ENCODE measurements at places on chromosomes 11 and 22. TPM values are rescaled to one million over a fixed set of nuclear protein-coding genes. Genes with fewer than 3 reads are reported as not detected.

POTEH gene
- total RNA-seq = not detected

SLC15A3 gene
- 5.0 TPM for total RNA-seq

RFPL1 gene
- 0.63 TPM for total RNA-seq

PDE2A gene
- total RNA-seq = 1.4 TPM

CARD10 gene
- total RNA-seq = 12.2 TPM

SYT9 gene
- 3.7 TPM for total RNA-seq

DRD2 gene
- 5.5 TPM for total RNA-seq

ZNF280B gene
- 6.9 TPM for total RNA-seq

TMPRSS4 gene
- 0.66 TPM for total RNA-seq

SLC17A6 gene
- not detected for total RNA-seq

DNA sequence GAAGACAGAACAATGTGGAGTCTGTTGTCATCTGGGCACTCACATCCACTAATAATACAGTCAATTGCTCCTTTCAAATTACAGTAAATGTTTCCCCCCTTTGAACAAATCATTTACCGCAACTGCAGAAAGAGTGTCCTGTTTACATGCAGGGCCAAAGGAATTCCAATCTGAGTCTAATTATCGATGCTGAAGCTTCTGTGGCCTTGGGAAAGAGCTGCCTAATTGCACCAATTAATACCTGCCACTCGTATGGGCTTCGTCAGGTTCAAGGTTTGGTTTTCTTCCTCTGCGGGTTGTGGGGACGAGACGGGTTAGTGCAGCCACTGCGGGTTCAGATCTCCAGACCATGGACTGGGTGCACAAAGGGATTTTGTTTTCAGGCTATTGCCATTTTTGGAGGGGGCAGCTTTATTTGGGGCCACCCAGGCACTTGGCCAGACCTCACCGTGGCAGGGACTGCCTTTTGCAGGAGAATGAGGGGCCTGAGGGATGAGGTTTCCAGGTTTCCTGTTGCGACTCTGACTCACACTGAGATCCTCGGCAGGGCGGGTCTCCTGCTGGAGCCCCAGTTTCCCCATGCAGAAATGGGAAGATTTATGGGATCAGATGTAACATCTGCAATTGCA is 147.6 kb downstream of the MIAT start:
- no peak overlapping the region for H3K27ac ChIP-seq
- H3K4me3 ChIP-seq = no peak overlapping the region
- no peaks in the 10 kb centered on the region for H3K36me3 ChIP-seq
- peaks cover 16% of the 10 kb centered on the region for H3K4me1 ChIP-seq
- DNase-seq = no peak

- no peaks in the 10 kb centered on the region for H3K4me1 ChIP-seq
- no peaks in the 10 kb centered on the region for H3K36me3 ChIP-seq
- DNase-seq = no peak
Measured at GRCh38 chr11:127448101-127448500, 447.5 kb upstream of the KIRREL3 start.

- peaks cover 16% of the 10 kb centered on the region for H3K4me1 ChIP-seq
- H3K36me3 ChIP-seq = peaks cover 37% of the 10 kb centered on the region
- no peak for DNase-seq
- no peaks in the 10 kb centered on the region for H3K27me3 ChIP-seq
Measured at GRCh38 chr11:111725621-111726020, 40.6 kb downstream of the PPP2R1B start.

DNA sequence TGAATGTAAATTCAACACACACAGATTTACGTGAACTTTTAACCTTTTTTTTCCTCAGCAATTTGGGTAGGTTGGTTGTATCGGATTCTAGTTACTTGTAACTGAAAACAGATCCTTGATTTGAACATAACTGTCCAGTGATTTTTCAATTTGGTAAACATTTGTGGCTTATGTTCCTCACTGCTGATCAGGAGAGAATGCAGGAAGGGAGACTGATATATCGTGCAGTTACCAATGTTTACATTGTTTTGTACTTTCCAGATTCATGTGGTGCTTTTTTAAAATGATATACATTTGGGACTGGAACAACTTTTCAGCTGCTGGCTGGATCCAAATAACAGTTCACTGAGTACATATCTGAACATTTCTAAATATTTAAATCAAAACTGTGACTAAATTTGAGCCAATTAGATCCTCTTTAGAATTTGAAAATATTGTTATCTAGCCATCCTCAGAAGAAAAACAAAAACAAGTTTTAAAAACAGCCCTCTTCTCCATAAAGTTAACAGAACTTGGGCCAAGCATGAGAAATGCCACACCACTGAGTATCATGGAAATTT is 84.3 kb upstream of the MTMR2 start:
- H3K36me3 ChIP-seq = peaks cover 5% of the 10 kb centered on the region
- H3K27ac ChIP-seq = peak overlapping the region; percentile 35
- no peak overlapping the region for H3K4me3 ChIP-seq

DNA sequence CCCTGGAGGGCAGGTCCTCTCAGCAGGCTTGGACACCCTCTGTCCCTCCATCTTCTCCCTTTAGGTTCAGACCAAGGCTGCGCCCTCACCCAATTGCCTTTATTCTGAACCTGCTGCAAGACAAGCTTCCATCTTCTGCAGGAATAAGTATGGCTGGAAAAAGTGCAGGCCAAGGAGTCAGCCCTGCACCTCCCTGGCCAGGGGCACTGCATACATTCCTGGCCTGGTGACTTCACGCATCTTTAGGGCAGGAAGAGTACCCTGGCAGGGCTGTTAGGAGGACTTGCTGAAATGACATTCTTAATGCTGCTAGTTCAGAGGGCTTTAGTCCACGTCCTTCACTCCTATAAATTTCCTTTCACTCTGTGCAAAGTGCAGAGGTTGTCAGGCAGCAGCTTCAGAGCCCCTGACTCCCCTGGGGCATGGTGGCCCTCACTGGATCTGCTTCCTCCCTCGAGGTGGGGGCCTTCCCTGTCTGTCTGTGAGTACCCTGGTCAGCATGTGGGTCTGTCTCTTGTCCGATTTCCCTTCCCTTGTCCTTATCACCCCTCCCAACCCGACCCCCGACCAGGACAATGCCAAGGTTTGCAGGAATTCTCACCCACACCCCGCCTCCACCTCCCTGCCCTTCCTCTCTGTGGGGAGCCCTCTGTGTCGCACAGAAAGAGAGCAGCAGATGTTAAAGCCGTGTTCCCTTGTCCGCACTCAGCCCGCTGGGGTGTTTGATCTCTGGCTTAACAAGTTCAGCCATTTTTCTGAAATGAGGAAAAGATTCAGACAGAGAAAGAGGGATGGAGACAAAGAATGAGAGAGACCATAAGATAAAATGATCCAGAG is 124.5 kb upstream of the SYT13 start:
- H3K27ac ChIP-seq = peak overlapping the region; percentile 23
- peaks cover 28% of the 10 kb centered on the region for H3K4me1 ChIP-seq
- peaks cover 13% of the 10 kb centered on the region for H3K27me3 ChIP-seq
- no peak for DNase-seq
- no peak overlapping the region for H3K4me3 ChIP-seq

GRCh38 chr11:121274332-121274991 is 18.1 kb upstream of the SC5D start:
- H3K4me1 ChIP-seq = peaks cover 13% of the 10 kb centered on the region
- no peaks in the 10 kb centered on the region for H3K36me3 ChIP-seq
- H3K4me3 ChIP-seq = no peak overlapping the region
- no peak for DNase-seq
- no peak overlapping the region for H3K27ac ChIP-seq

DNA sequence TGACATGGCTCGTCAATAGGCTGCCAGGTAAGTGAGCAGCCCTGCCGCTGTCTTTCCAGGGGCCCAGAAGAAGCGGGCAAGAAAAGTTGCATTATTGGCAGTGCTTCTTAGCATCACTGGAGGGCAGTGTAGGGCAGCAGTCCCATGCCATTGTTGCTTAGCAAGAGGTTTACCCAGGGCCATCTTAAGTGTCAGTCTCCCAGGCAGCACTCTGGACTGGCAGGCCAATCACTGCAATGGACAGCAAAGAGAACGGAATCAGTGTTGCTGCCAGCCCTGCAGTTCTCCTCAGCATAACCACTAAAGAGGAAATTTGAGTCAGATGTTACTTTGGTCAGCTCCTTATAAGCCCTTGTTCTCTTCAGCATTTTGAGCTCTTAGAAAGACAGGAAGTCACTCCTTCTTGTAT is 13.4 kb upstream of the GRK2 start:
- DNase-seq = no peak
- H3K27ac ChIP-seq = peak overlapping the region; percentile 84
- H3K27me3 ChIP-seq = no peaks in the 10 kb centered on the region

GRCh38 chr11:100726680-100727079 is 39.6 kb downstream of the ARHGAP42 start:
- no peak overlapping the region for H3K4me3 ChIP-seq

- H3K36me3 ChIP-seq = no peaks in the 10 kb centered on the region
- peaks cover 58% of the 10 kb centered on the region for H3K4me1 ChIP-seq
- peak; percentile 44 for DNase-seq
- peak overlapping the region; percentile 83 for H3K27ac ChIP-seq
Measured at GRCh38 chr11:19714387-19715363, 2.0 kb downstream of the NAV2 start.

- peaks cover 11% of the 10 kb centered on the region for H3K4me1 ChIP-seq
- no peaks in the 10 kb centered on the region for H3K27me3 ChIP-seq
- no peaks in the 10 kb centered on the region for H3K36me3 ChIP-seq
Measured at GRCh38 chr22:23113847-23114720, 27.7 kb downstream of the RSPH14 start.

DNA sequence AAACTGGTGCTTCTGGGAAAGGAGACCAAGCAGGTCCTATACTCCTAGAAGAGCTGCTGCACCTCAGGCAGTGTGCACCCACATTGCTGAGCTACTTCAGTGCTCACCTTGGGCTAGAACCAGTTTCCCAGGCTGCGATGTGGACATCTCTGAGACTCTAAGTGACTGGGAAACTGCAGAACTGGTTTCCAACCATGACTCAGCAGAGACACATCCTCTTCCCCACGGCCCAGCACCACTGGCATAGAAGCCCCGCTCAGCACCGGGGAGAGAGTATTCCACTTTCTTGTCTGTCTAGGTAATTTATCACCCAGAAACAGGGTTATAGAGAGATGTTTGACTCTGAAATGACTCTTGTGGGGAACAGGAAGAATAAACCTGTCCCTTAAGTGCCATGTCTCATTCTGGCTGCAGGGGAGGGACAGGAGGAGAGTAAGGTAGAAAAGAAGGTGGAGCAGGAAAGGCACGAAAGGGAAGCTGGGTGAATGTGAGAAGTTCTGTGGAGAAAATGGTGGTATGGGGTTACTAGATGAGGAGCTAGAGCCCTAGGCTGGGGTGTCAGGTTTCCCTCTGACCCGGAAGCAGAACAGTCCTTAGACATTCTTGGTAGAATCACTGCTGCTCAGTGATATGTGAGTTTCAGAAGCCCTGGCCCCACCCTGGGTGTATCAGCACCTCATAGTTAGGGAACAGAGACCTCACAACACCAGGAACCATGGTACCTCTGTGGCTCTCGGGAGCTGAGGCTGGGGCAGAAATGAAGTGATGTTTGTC is 340.4 kb upstream of the NCAM1 start:
- H3K36me3 ChIP-seq = no peaks in the 10 kb centered on the region
- no peak for DNase-seq
- H3K4me3 ChIP-seq = no peak overlapping the region
- no peaks in the 10 kb centered on the region for H3K27me3 ChIP-seq

- H3K4me3 ChIP-seq = no peak overlapping the region
- peaks cover 11% of the 10 kb centered on the region for H3K4me1 ChIP-seq
- no peak overlapping the region for H3K27ac ChIP-seq
- no peaks in the 10 kb centered on the region for H3K36me3 ChIP-seq
- DNase-seq = no peak
Measured at GRCh38 chr11:80980227-80980626, 1539.4 kb upstream of the TENM4 start.

DNA sequence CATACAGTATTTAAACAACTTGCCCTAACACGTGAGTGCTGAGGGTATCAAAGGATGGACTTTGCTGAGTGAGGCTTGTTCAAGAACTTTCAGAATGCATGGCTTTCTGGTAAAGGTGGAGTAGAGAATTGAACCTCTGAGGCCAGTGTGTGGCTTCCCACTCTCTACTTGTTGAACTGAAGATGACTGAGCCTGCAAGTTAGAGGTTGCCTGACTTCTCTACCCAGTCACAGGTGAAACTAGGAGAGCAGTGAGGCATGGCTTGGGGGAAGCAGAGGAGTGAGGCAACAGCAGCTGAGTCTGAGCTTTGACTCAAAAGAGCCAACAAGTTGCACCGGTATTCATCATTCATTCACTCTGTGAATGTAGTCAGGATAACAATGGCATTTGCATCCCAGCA is 256.4 kb upstream of the SESN3 start:
- no peak for DNase-seq
- peaks cover 9% of the 10 kb centered on the region for H3K4me1 ChIP-seq
- H3K36me3 ChIP-seq = peaks cover 4% of the 10 kb centered on the region
- no peaks in the 10 kb centered on the region for H3K27me3 ChIP-seq
- H3K27ac ChIP-seq = no peak overlapping the region
- H3K4me3 ChIP-seq = no peak overlapping the region

GRCh38 chr22:40603088-40603605 is 33.4 kb downstream of the MRTFA start:
- peak overlapping the region; percentile 88 for H3K27ac ChIP-seq
- H3K36me3 ChIP-seq = peaks cover 2% of the 10 kb centered on the region
- DNase-seq = no peak

DNA sequence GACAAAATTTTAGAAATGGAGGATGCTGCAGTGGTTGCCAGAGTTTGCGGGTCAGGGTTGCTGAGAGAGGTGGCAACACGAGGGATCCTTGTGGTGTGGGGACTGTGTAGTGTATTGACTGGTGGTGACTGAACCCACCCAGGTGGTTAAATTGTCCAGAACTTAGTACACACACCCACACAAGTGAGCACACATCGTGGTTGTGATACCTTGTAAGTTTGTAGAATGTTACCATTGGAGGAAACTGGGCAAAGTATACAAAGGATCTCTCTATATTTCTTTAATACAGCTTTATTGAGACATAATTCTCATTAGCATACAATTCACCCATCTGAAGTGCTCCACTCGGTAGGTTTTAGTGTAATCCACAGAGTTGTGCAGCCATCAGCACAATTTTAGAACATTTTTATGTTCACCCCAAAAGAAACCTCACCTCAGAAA is 56.1 kb downstream of the MED15 start:
- no peak overlapping the region for H3K27ac ChIP-seq
- H3K36me3 ChIP-seq = peaks cover 50% of the 10 kb centered on the region
- peaks cover 26% of the 10 kb centered on the region for H3K4me1 ChIP-seq
- H3K4me3 ChIP-seq = no peak overlapping the region
- no peaks in the 10 kb centered on the region for H3K27me3 ChIP-seq

DNA sequence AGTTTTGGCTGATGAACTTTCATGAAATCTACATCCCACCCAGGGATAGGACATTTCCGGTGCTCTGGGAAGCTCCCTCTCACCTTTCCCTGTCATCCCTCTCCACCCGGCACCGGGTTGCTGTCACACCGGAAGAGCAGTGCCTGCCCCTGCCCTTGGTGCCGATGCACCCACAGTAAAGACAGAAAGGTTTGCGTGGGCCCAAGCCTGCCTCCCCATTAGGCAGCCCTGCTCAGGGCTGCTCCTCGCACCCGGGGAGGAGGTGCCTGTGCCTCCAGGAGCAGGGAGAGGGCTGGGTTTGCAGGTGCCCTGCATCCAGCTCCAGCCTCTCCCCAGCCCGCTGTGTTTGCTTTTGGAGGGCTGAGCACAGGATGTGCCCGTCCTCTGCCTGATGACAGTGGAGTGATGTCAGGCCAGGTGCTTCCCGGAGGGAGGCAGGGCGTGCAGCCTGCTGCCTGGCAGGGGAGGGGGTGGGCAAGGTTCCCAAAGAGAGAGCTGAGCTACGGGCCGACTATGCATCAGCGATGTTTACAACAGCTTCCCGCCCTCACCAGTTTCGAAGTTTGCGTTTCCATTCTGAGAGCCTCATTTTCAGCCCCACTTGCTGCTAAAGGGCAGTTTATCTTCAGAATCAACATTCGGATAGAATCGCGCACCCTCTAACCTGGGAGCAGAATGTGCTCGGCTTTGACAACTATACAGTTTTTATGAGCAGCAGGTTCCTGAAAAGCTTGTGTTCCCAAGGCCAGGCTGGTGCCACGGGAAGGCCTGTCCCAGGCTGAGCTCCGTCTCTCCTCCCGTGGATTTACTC is 83.2 kb upstream of the CLDN5 start:
- no peak for DNase-seq
- H3K27me3 ChIP-seq = peaks cover 42% of the 10 kb centered on the region
- no peaks in the 10 kb centered on the region for H3K4me1 ChIP-seq

Measured in mesothelial cell of epicardium (in vitro differentiated cells).